SW 1271 (cell line): ENCODE measurements at places on chromosomes 12 and 14.
A peak's percentile ranks its signal among the peaks of the same experiment; 100 is the strongest.

- DNase-seq, result no peak
Observed at GRCh38 chr14:70882776-70883492, 24.3 kb upstream of the PCNX1 start.

GRCh38 chr14:86481104-86481503, 951.2 kb downstream of the FLRT2 start:
- peak; percentile 3 for DNase-seq

GRCh38 chr14:51578853-51579252, 72.9 kb upstream of the FRMD6 start:
- DNase-seq, result no peak

DNA sequence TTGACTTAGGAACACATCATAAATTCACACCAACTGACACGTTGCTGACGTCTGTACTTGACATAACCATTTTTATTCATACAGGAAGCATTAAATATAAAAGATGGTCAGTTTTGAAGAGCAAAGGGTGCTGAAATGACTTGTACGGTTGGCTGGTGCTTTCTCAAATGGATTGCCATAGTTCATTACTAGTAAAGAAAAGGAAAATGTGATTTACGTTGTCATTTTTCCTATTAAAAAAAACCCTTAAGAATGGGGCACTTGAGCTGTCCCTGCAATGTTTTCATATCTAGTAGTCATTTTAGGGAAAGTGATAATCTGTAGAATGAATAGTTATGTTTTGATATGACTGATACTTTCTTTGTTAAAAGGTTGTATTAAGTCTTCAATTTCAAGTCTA, 22.5 kb upstream of the MANSC4 start:
- no peak for DNase-seq

DNA sequence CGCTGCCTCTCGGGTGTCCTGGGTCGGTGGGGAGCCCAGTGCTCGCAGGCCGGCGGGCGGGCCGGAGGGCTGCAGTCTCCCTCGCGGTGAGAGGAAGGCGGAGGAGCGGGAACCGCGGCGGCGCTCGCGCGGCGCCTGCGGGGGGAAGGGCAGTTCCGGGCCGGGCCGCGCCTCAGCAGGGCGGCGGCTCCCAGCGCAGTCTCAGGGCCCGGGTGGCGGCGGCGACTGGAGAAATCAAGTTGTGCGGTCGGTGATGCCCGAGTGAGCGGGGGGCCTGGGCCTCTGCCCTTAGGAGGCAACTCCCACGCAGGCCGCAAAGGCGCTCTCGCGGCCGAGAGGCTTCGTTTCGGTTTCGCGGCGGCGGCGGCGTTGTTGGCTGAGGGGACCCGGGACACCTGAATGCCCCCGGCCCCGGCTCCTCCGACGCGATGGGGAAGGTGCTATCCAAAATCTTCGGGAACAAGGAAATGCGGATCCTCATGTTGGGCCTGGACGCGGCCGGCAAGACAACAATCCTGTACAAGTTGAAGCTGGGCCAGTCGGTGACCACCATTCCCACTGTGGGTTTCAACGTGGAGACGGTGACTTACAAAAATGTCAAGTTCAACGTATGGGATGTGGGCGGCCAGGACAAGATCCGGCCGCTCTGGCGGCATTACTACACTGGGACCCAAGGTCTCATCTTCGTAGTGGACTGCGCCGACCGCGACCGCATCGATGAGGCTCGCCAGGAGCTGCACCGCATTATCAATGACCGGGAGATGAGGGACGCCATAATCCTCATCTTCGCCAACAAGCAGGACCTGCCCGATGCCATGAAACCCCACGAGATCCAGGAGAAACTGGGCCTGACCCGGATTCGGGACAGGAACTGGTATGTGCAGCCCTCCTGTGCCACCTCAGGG, 679 bp downstream of the ARF6 start:
- peak; percentile 58 for DNase-seq
